ENCODE measurements at places on chromosomes 11 and 22.
A peak's percentile ranks its signal among the peaks of the same experiment; 100 is the strongest.

- DNase-seq: no peak
Observed at GRCh38 chr11:108324587-108324986, 101.7 kb downstream of the ATM start.

DNA sequence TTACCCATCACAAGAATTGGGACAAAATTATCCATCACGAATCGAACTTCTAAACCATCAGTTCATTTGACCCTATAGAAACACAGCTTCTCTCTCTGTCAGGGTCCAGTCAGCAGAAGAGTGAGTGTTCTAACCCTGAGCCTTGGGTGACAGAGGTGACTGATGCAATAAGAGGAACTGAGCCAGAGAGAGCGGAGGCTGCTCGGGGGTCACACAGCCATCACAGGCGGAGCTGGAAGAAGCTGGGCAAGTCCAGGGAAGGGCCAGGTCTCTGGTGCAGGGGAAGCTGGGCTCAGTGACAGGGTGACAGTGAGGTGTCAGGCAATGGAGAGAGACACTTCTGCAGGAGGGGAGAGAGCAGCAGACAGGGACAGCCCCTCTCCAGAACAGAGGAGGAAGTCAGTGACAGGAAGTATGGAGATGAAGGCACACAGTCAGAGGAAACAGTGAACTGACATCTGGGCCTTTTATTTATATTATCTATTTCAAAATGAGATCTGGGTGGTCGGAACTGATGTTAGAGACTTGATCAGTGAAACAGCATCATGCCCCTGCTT lies 184.0 kb upstream of the TBCEL start:
- DNase-seq: no peak

- peak; percentile 90 for DNase-seq
Observed at GRCh38 chr11:119373921-119374631, 7.4 kb downstream of the USP2 start.

DNA sequence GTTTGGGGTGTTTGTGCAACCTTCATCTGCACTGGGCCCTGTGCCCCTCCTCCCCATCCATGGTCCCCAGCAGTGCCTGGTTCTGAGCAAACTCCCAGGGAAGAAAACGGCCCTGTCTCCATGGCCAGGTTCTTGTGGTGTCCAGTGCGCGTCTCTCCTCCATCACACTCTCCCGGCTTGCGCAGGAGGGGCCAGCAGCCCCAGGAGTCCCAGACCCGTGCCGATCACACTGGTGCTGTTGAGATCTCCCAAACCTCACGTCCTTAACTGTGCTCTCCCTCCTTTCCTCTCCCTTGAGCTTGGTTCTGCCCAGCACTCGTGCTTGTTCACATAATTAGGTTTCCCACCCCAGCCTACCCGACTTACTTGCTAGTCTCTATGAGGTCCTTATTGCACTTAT lies 10.9 kb upstream of the GRK2 start:
- no peak for DNase-seq

DNA sequence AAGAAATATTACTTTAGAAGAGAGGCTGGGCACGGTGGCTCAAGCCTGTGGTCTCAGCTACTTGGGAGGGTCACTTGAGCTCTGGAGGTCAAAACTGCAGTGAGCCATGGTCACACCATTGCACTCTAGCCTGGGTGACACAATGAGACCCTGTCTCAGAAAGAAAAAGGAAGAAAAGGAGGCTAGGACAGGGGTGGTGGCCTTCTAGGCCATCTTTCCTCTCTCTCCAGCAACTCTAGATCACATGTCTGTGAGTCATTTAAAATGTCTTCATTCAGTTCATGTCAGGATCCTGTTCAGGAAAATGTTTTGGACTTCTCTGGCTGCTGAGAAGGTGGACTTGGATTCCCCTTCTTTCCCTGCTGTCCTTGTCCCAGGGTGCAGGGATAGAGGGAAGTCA lies 53.3 kb downstream of the PPFIA1 start:
- no peak for DNase-seq

Measured in H7 (cell line).